ENCODE measurements at places on chromosomes 1 and 21.
A peak's percentile ranks its signal among the peaks of the same experiment; 100 is the strongest.

DNA sequence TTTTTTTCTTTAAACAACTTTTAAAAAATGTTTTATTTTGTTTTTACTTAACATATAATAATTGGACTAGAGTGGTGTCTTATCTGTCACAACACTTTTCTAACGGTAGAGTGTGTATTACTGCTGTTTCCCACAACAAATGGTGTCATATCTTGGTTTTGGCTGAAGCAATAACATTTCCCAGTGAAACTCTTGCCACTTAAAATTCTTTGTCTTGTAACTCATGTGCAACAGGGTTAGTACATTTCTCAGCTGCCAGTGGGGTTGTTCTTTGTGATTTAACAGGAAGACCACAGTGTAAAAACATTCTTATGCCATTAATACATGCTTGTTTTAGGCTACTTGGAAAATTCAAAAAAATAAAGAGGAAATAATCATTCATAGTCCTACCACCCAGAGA is 43.5 kb downstream of the ALPL start:
- DNase-seq = peak; percentile 93

GRCh38 chr1:35888255-35888654 is 5.2 kb downstream of the AGO1 start:
- no peak for DNase-seq

- DNase-seq = no peak
Observed at GRCh38 chr1:64911326-64911725, 55.0 kb downstream of the JAK1 start.

GRCh38 chr1:34784751-34785221 is 3.8 kb downstream of the GJB3 start:
- DNase-seq = no peak

- DNase-seq = no peak
Observed at GRCh38 chr1:9859281-9860014, 35.7 kb upstream of the CLSTN1 start.

Measured in fibroblast of skin of right biceps (primary cell).